ENCODE measurements at places on chromosomes 3 and 15.

GRCh38 chr3:106086636-106087035 is 217.8 kb upstream of the CBLB start:
- no peak overlapping the region for H3K27ac ChIP-seq
- no peaks in the 10 kb centered on the region for H3K4me1 ChIP-seq
- DNase-seq, result no peak
- H3K27me3 ChIP-seq, result no peaks in the 10 kb centered on the region
- H3K36me3 ChIP-seq, result no peaks in the 10 kb centered on the region

DNA sequence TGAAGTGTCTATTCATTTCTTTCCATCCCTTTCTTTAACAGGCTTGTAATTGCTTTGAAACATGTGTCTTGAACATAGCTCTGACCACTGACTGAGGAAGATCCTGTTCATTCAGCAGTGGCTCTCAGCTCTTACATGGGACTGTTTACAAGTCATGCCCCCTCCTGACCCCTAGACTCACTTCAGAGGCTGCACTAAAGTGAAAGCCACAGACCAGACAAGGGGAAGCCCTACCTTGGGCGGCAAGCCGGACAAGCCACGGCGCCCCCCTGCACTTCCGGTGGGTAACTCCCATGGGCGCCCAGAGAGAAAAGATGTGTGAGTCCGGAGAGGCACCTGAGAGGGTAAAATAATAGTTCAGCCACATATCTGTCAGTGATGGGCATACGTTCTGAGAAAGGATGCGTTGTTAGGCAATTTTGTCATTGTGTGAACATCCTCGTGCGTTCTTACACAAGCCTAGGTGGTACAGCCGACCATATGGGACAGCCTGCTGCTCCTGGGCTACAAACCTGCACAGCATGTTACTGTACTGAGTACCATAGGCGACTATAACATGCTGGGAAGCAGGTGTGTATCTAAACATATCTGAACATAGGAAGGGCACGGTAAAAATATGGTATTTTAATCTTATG is 116.2 kb downstream of the CHSY1 start:
- no peak overlapping the region for H3K27ac ChIP-seq

- peaks cover 31% of the 10 kb centered on the region for H3K4me1 ChIP-seq
- peak overlapping the region; percentile 27 for H3K27ac ChIP-seq
- DNase-seq, result no peak
- no peaks in the 10 kb centered on the region for H3K36me3 ChIP-seq
- no peaks in the 10 kb centered on the region for H3K27me3 ChIP-seq
Measured at GRCh38 chr15:99433026-99433756, 132.6 kb upstream of the MEF2A start.

GRCh38 chr15:49674370-49674769 is 53.5 kb downstream of the DTWD1 start:
- no peaks in the 10 kb centered on the region for H3K4me1 ChIP-seq
- DNase-seq, result no peak
- H3K4me3 ChIP-seq, result no peak overlapping the region
- no peaks in the 10 kb centered on the region for H3K27me3 ChIP-seq
- H3K27ac ChIP-seq, result no peak overlapping the region

DNA sequence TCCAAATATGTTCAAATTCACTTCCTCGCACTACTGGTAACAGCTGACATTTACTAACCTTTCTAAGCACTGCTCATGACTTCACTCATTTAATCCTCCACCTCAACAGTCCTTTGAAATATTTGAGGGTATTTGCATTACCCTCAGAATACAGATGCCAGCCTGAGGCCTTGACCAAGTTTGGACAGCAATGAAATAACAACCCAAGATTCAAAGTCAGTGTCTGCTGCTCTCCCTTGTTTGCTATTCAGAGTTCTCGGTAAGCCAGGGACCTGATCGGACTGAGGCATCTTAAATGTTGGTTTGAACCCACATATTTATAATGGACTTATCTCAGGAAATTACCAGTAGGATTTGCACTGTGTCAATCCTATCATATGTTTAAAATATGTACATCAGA is 19.9 kb upstream of the SNRK start:
- H3K4me3 ChIP-seq, result no peak overlapping the region
- H3K4me1 ChIP-seq, result no peaks in the 10 kb centered on the region
- no peaks in the 10 kb centered on the region for H3K27me3 ChIP-seq
- no peaks in the 10 kb centered on the region for H3K36me3 ChIP-seq

GRCh38 chr3:64494526-64494925 is 193.3 kb downstream of the ADAMTS9 start:
- H3K27ac ChIP-seq, result no peak overlapping the region
- DNase-seq, result no peak
- H3K27me3 ChIP-seq, result peaks cover 4% of the 10 kb centered on the region
- no peaks in the 10 kb centered on the region for H3K36me3 ChIP-seq

DNA sequence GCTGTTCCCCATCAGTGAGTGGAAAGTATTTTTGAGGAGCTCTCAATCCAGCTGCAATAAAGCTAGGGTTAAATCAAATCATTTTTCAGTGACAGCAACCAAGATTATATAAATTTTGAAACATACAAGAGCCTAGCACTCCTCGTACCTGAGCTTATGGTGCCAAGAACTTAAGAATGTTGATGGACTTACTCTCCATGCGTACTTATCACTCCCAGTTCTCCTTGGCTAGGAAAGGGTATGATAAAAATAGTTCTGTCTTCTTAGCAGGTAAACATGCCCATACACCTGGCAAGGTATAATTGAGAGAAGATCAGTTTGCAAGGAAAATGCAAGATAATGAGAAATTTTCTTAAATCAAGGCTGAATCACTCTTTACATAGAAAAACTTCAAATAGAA is 64.5 kb upstream of the SEMA6D start:
- H3K4me3 ChIP-seq, result no peak overlapping the region
- H3K4me1 ChIP-seq, result no peaks in the 10 kb centered on the region
- no peak for DNase-seq
- no peak overlapping the region for H3K27ac ChIP-seq
- no peaks in the 10 kb centered on the region for H3K36me3 ChIP-seq

DNA sequence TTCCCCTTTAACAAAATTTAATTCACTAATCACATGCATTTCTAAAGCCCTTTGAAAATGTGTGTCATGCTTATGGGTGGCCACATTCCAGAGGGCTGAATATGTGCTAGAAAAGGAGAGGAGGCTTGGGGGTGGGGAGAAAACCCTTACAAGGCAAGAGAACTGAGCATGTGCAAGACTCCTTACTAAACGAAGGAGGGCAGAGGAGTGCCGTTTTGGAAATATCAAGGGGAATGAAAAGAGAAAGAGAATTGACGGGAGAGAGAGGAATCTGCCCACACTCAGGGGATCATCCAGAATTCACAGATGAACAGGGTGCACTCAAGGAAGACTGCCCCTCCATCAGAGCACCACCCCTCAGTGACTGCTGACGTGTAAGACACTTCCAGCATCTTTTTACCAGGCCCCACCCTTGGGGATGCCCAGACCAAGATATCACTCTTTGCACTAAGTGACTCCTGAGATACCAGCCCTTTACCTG is 37.9 kb upstream of the TSC22D2 start:
- H3K4me3 ChIP-seq, result no peak overlapping the region
- DNase-seq, result no peak
- H3K27me3 ChIP-seq, result no peaks in the 10 kb centered on the region
- H3K36me3 ChIP-seq, result no peaks in the 10 kb centered on the region

DNA sequence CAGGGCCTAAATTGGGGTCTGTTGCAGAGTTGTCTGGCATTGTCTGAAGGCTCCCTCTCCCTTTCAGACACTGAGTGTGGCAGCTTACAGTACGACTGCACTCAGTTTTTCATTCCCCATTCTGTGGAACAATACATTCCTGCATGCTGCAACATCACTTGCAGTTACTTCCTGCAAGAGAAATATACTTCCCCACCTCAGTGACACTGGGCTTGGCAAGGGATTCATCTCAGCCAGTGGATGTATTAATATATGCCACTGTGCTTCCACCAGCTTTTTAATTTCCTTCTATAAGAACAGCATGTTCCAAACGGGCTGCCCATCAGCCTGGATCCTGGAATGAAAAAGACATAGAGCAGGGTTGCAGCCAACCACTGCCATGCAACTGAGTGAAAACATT is 23.1 kb downstream of the B3GALNT1 start:
- DNase-seq, result no peak
- H3K27me3 ChIP-seq, result no peaks in the 10 kb centered on the region
- no peak overlapping the region for H3K27ac ChIP-seq
- peaks cover 10% of the 10 kb centered on the region for H3K36me3 ChIP-seq
- no peak overlapping the region for H3K4me3 ChIP-seq

DNA sequence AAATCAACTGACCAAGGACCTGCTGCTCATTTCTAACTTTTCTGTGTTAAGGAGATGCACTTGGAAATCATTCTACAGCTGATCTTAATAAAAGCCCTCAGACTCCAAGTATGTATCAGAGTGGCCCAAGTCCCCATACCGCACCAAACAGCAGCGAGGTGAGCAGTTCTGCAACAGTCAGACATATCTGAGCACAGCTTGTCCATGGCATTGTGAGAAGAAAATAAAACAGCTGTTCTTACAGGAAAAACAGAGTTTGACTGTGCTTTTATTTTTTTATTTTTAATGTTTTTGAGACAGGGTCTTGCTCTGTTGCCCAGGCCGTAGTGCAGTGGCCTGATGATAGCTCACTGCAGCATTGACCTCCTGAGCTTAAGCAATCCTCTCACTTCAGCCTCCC is 131.8 kb downstream of the ADAMTS9 start:
- H3K27me3 ChIP-seq, result no peaks in the 10 kb centered on the region
- DNase-seq, result no peak
- no peaks in the 10 kb centered on the region for H3K36me3 ChIP-seq
- H3K4me1 ChIP-seq, result no peaks in the 10 kb centered on the region

GRCh38 chr3:119149484-119149883 is 3.5 kb downstream of the TEX55 start:
- no peak overlapping the region for H3K27ac ChIP-seq
- no peak overlapping the region for H3K4me3 ChIP-seq
- H3K36me3 ChIP-seq, result no peaks in the 10 kb centered on the region
- H3K4me1 ChIP-seq, result no peaks in the 10 kb centered on the region

DNA sequence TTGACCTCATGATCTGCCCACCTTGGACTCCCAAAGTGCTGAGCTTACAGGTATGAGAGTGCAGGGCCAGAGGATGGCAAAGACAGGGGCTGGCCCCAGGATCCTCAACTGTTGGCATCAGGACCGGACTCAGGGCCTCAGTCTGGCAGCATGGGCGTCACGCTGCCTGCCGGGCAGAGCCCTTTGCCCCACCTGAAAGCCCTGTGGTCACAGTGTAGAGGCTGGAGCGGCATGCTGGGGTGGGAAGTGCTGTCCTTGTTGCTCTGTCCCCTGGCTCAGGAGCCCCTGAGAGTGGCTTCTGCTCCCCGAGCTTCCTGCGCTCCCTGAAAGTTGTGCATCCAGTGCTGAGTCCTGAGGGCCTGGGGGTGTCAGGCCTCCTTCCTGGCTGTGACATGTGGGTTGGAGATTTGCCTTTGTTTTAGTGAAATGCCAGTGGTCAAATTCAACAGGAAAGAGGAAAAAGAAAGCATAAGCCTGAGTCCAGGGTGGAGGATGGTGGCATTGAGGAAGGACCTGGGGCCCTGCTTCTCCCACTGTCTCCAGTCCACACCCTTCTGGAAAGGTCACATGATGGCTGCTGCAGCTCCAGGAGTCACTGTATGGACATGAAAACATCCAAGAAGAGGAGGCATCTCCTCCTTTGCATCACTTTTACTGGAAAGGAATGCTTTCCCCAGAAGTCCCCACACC is 147.2 kb downstream of the OR4M2 start:
- DNase-seq, result no peak
- H3K27me3 ChIP-seq, result no peaks in the 10 kb centered on the region
- H3K36me3 ChIP-seq, result no peaks in the 10 kb centered on the region
- H3K4me3 ChIP-seq, result no peak overlapping the region

- H3K27ac ChIP-seq, result no peak overlapping the region
- H3K4me3 ChIP-seq, result no peak overlapping the region
- no peaks in the 10 kb centered on the region for H3K36me3 ChIP-seq
- H3K4me1 ChIP-seq, result no peaks in the 10 kb centered on the region
- no peaks in the 10 kb centered on the region for H3K27me3 ChIP-seq
Measured at GRCh38 chr15:27583651-27584050, 515.5 kb downstream of the OCA2 start.

DNA sequence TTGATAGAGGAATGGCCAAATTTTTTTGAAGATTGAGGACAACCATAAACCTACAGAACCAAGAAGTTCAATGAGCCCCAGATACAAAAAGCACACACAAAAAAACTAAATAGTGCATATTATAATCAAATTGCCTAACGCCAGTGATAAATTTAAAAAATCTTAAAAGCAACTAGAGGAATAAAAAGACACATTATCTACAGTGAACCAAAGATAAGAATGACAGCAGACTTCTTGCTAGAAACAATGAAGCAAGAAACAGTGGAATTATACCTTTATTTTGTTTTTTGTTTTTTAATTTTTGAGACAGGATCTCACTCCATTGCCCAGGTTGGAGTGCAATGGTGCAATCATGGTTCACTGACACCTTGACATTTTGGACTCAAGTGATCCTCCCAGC is 9.9 kb upstream of the SAMD7 start:
- no peak overlapping the region for H3K27ac ChIP-seq
- DNase-seq, result no peak
- H3K4me1 ChIP-seq, result no peaks in the 10 kb centered on the region
- H3K4me3 ChIP-seq, result no peak overlapping the region

DNA sequence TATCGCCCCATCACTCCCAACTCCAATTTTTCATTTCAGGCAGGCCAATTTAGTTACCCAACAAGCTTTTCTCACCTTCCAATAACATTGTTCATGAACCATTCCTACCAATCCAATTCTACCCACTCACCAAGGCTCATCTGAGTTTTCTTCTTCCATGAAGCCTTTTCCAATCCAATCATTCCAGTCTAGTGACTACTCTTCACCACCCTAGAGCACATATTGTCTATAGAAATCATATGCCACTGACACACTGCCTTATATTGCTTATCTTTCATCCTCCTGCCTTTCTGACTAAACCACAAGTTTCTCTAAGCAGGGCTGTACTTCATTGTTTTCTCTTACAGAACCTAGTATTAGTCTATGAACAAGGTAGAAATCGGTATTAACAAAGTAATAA is 11.4 kb downstream of the CCDC14 start:
- peaks cover 31% of the 10 kb centered on the region for H3K36me3 ChIP-seq
- H3K27me3 ChIP-seq, result no peaks in the 10 kb centered on the region
- H3K4me3 ChIP-seq, result no peak overlapping the region
- no peak for DNase-seq
- H3K4me1 ChIP-seq, result no peaks in the 10 kb centered on the region

GRCh38 chr3:113287111-113287802 is 75.9 kb downstream of the BOC start:
- H3K27ac ChIP-seq, result no peak overlapping the region
- no peak overlapping the region for H3K4me3 ChIP-seq
- H3K4me1 ChIP-seq, result no peaks in the 10 kb centered on the region
- no peaks in the 10 kb centered on the region for H3K36me3 ChIP-seq
- no peaks in the 10 kb centered on the region for H3K27me3 ChIP-seq
- no peak for DNase-seq

GRCh38 chr3:116864590-116864927 is 155.0 kb downstream of the TUSC7 start:
- H3K36me3 ChIP-seq, result no peaks in the 10 kb centered on the region
- H3K27me3 ChIP-seq, result no peaks in the 10 kb centered on the region
- no peaks in the 10 kb centered on the region for H3K4me1 ChIP-seq

All from natural killer cell (primary cell).